Gastrocnemius medialis (tissue), 4 donors: ENCODE measurements at places on chromosomes 2 and 18. TPM values are rescaled to one million over a fixed set of nuclear protein-coding genes. Genes with fewer than 3 reads are reported as not detected.

STON1 gene
- 5.2 TPM for total RNA-seq

MATN3 gene
- 0.35 TPM for total RNA-seq

FASTKD1 gene
- total RNA-seq = 13.4 TPM

SH3RF3 gene
- 3.0 TPM for total RNA-seq

DNAH7 gene
- 0.05 TPM for total RNA-seq

STK11IP gene
- 5.4 TPM for total RNA-seq

DNA sequence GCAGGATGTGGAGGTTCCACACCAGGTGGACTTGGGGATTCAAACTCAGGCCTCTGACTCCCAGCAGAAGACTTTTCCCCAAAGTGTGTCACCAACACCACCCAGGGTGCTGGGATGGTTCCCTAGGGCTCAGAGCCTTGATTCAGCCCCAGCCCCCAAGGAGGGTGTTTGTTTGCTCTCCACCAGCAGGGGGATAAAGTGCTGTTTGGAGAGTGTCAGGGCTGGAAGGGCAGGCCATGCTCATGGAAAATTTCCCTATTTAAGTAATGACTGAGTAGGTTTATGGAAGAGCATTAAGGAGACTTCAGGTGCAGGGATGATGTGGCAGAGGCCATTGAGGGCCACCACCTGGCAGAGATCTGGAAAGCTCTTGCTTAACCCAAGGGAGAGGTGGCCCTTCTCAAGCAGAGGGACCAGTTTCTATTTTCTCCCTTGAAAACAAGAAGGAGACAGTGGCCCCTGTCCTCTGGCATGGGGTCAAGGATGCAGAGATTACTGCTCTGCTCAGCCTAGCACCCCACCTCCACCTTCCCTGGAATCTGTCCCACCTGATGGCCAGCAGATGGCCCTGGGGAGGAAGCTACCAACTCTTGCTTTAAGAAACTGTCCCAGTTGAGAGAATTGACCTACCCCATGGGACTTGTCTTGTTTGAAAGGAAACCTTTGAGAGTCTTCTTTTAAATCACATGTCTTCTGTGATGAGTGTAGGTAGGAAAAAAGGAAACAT lies 122.1 kb downstream of the ACOXL start:
- H3K27ac ChIP-seq = no peak overlapping the region
- H3K4me3 ChIP-seq = no peak overlapping the region
- H3K27me3 ChIP-seq = peaks cover 15% of the 10 kb centered on the region
- no peaks in the 10 kb centered on the region for H3K4me1 ChIP-seq

GRCh38 chr18:10682368-10682714 lies 156.5 kb downstream of the NAPG start:
- no peaks in the 10 kb centered on the region for H3K4me1 ChIP-seq
- no peak overlapping the region for H3K4me3 ChIP-seq
- H3K27me3 ChIP-seq = no peaks in the 10 kb centered on the region
- no peak overlapping the region for H3K27ac ChIP-seq
- no peak for DNase-seq

DNA sequence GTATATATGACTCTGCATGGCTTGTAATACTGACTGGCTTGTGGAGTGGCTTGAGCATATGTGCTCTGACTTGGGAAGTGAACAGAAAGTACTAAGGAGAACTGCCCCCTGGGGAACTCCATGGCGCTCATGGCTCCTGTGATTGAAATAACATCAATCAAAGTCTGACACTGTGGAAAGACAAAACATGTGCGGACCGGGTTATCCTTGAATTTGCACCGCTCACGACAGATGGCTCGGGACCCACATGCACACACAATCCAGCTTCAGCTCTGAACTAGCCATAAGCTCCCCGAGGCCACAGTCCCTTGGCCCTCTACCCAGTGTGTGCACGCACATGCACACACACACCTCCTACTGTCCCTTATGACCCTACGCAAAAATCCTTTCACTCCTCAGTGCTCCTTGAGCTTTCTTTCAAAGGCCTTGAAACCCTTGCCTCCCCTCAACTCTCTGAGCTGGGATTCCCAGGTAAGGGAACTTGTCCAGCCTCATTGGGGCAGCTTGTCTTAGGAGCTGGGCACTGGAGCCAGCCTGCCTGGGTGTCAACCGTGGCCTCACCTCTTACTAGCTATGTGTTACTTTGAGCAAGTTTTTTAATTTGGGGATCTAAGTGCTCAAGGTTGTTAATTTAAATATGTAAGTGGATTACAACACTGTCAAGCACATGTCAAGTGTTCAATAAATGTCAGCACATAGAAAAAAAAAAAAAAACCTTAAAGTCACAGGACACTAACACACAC lies 43.6 kb downstream of the MRPS5 start:
- DNase-seq = no peak
- H3K4me3 ChIP-seq = no peak overlapping the region
- H3K4me1 ChIP-seq = peaks cover 7% of the 10 kb centered on the region
- H3K27me3 ChIP-seq = peaks cover 13% of the 10 kb centered on the region

DNA sequence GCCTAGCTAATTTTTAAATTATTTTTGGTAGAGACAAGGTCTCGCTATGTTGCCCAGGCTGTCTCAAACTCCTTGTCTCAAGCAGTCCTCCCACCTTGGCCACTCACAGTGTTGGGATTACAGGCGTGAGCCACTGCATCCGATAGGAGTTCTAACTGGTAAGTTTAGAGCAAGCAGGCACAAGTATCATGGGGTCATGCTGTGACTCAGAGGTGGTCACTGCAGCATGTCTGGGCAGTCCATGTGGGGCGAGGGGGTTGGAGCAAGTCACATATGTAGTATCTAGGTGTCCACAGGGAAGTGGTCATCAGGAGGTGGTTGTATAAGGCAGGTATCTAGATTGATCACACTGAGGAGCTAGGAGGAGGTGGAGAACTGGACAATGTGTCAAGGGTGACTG lies 22.7 kb upstream of the STARD7 start:
- H3K4me1 ChIP-seq = peaks cover 7% of the 10 kb centered on the region
- no peaks in the 10 kb centered on the region for H3K27me3 ChIP-seq
- no peak for DNase-seq
- H3K36me3 ChIP-seq = no peaks in the 10 kb centered on the region
